Right atrium auricular region (tissue), 2 donors: ENCODE measurements at places on chromosomes 1 and 21.

- no peak for DNase-seq
Observed at GRCh38 chr1:81585371-81585770, 215.4 kb upstream of the ADGRL2 start.

GRCh38 chr1:60394436-60394835 lies 320.9 kb upstream of the C1orf87 start:
- no peak for DNase-seq

DNA sequence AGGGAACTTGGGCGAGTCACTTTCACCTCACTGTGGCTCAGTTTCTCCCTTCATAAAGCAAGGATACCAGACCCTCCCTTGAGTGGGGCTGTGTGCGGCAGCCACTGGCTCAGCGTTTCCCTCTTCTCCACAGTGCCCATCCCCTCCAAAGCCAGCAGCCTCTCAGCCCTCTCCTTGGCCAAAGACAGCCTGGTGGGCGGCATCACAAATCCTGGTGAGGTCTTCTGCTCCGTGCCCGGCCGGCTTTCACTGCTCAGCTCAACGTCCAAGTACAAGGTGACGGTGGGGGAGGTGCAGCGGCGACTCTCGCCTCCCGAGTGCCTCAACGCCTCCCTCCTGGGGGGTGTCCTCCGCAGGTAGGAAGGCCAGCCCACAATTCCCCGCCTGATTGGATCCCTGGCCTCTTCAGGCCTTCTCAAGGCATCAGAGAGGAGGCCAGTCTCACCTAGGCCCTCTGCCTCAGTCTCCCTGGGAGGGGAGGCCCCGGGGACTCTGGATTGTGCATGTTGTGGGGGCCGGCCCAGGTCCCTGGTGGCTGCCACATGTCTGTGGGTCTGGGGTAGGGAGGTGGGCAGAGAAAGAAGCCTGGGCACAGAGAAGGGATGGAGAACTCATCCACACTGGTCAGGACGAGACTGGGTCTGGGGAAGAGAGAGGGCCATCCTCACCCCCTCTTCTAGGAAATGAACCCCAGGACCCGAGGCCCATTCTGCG lies 15.2 kb downstream of the TFAP2E start:
- DNase-seq = no peak

- DNase-seq = no peak
Observed at GRCh38 chr1:9628541-9629444, 22.7 kb upstream of the PIK3CD start.

DNA sequence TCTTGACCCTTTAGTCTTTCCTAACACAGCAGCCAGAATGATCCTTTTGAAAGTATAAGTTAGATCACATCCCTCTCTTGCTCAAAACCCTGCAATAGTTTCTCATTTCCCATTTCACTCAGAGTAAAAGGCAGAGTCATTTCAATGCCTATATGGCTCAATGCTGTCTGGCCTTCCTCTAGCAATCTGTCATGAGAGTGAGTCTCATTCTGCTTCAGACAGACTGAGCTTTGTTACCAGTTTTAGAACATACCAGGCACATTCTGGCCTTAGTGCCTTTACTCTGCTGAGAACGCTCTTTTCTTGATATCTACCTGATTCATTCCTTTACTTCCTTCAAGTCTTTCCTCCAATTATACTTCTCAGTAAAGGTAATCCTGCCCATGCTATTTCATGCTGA lies 372.8 kb upstream of the PKN2 start:
- DNase-seq = no peak

- DNase-seq = no peak
Observed at GRCh38 chr1:171166361-171166760, 18.7 kb upstream of the FMO2 start.

DNA sequence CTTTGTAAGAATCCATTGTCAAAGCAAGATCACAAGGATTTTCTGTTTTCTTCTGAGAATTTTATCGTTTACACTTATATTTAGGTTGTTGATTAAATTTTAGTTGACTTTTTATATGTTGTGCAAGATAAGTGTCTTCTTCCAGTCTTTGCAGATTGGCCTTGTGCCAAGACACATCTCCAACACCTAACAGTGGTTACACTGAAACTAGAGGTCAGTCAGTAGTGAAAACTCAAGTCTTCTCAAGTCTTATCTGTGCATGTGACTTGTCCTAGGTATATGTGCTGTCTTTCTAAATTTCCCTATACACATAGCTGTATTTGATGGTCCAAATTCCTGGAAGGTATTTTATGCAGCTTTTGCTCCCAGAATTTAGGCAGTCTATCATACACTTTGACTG lies 1183.2 kb upstream of the B3GALT2 start:
- DNase-seq = no peak

GRCh38 chr1:59322814-59323213 lies 25.9 kb downstream of the FGGY start:
- DNase-seq = no peak

DNA sequence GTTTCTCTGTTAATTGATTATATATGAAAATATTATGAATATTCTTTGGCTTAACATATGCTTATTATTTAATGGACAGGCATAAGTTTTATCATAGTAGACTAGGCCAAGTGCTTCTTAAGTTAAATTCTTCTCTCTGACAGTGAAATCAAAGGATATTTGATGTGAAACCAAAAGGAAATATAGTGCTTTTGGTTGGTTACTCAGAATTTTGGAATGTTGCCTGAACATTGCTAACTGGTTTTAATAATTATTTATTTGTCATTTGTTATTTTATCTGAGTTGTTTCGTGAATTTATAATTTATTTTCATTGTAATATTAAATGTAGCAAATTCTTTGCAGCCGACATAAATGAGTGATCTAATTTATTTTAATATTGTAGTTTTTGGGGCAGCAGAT lies 18.3 kb downstream of the HOOK1 start:
- no peak for DNase-seq

GRCh38 chr1:203324105-203325025 lies 19.0 kb downstream of the BTG2 start:
- DNase-seq = no peak

GRCh38 chr1:145916745-145917144 lies 1.8 kb downstream of the PEX11B start:
- DNase-seq = no peak

GRCh38 chr1:28213315-28213714 lies 19.5 kb downstream of the DNAJC8 start:
- no peak for DNase-seq

- no peak for DNase-seq
Observed at GRCh38 chr1:53730224-53730865, 8.6 kb downstream of the GLIS1 start.

GRCh38 chr1:201731592-201731991 lies 97.4 kb upstream of the IPO9 start:
- DNase-seq = no peak

DNA sequence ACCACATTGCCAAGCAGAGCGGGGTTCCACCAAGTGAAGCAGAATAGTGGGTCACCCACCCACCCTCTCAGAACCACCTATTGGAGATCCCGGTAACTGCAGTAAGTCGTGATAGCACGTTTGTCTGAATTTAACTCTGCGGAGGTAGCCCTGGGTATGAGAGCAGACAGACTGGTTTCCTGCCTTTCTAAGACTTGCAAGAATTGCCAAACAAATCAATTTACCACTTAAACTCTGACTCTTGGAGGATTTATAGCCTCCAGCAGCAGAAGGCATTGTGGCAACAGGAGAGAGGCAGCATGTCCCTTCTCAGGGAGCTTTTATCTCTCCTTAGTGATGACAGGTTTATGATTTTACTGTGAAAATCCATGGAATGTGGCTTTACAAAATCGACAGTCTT lies 287.9 kb upstream of the FMN2 start:
- DNase-seq = no peak

GRCh38 chr1:99004861-99005442 lies at the start of gene PLPPR5:
TSS of gene PLPPR5 (minus strand) at chr1:99004861. CDS start at chr1:99004671, 190 bp downstream.
- no peak for DNase-seq

- DNase-seq = no peak
Observed at GRCh38 chr1:65435987-65436386, 15.5 kb downstream of the LEPR start.

DNA sequence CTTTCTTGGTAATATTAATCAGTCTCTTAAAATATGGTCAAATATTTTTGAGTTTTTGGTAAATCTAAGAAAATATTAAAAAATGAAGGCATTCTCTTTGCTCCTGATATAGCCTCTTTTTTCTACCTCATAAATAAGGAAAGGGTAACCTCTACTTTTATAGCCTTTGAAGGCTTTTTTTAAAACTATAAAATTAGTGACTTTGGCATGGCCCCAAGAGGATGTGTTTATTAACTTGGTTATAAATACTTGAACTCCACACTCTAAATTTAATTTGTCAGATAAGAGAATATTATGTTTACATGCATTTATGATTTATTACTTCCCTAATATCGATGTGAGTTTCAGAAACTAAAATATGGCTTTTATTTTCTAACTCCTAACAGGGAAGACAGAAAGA lies 60.3 kb downstream of the LMO4 start:
- no peak for DNase-seq

DNA sequence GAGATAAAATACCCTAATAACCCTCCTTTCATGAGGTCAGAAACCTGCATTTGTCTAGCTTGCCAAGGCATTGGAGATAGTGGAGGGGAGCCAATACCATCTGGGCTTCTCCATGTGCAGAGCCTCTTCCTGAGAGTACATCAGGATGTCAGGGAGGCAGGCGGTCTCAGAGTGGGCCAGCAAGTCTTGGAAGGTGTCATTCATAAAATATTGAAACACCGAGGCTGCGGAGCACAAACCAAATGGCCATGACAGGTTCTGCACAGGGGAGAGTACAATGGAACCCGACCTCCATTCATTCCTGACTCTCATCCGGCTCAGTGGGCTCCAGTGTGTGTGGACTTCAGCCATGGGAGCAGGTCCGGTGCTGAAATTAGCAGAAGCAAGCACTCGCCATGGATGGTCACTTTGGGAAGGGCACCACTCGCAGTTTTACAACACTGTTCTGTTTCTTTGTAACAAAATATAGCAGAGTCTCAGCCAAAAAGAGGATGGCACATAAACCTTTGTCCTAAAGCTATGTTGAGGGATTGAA lies 446.6 kb downstream of the SIPA1L2 start:
- DNase-seq = no peak

DNA sequence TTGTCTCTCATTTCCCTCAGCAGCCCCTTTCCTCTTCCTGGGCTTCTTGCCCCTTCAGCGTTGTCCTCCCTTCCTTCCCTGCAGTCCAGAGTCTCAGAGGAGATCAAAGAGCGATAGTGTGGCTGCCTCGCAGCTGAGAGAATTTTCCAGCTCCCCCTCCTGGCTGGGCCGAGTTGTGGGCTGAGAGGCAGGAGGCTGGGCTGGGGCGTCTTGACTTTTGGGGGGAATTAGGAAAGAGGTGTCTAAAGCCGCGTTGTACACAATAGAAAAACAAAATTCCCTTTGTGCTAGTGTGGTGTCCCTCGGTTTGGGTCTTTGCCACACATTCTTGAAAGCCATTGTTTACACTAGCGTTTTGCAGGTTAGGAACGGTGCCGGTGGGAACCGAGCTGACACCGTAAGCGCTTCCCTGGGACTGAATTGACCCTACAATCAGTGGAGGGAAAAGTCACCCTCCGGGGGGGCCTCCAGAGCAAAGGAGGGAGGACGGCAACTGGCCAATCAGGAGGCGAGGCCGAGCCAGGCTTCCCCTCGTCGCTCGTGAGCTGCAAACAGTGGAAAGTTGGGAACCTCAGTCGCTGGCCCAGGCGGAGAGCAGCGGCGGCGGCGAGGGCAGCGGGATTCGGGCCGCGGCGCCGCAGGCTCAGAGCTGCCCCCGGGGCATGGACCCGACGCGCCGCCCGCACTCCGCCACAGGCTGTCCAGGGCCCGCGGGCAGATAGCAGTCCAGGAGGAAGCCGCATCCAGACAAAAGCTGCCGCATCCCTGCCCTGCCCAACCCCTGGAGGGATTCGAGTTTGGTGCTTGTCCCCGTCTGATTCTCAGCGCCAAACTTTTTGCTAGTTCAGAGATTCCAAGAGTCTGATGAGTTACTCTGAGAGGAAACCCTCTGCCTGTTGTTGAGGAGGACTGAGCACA lies at the start of gene HMCN1:
TSS of gene HMCN1 (plus strand) at position 574 of the 918 bp plus-strand sequence. CDS start 389 bp downstream, outside the sequence.
- DNase-seq = peak; percentile 87
